ENCODE measurements at places on chromosomes 7 and 10.

- no peak for DNase-seq
Measured at GRCh38 chr10:58212622-58213021, 55.1 kb downstream of the IPMK start.

- DNase-seq: no peak
Measured at GRCh38 chr7:104045183-104045582, 55.7 kb upstream of the RELN start.

DNA sequence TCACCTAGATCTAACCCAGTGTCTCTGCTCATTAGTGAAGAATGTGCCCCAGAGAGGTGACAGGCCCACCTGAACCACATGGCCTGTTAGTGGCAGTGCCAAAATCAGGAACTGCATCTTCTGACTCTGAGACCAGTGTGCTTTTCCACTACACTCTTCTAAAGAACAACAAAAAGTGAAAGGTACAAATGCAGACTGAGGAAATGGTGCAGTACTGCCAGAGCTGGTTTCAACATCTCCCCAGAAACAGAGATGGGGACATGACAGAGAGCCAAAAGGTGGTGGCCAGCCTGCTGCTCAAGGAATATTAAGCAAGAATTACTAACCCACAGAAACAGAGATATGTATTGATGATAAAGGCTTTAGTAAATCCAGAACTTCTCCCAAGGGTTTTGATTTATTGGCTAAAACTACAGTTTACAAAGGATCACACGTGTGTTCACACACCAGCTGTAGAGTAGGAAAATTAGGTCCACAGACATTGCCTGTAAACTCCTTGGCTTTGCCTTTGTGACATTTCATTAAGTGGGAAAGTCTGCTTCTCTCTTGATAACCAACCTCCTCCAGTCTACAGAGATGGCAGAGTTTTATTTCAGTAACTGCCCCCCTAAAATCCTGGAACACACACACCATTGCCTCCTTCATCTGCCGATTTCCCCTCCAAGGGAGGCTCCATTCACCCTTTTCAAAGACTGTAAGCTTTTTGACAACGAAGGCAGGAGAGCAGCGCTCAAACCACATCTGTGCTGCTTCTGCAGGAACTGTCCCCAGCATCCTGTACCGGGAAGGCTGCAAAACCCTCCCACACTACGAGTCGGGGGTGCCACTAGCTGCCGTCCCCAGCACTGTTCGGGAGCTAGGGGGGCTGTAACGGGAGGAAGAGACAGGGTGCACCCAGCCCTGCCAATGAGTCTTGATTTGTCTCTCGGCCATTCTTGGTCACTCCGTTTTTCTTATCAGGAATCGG, 29.8 kb downstream of the GSDME start:
- DNase-seq: no peak

GRCh38 chr7:156768698-156769472, 124.1 kb downstream of the LMBR1 start:
- DNase-seq: no peak

DNA sequence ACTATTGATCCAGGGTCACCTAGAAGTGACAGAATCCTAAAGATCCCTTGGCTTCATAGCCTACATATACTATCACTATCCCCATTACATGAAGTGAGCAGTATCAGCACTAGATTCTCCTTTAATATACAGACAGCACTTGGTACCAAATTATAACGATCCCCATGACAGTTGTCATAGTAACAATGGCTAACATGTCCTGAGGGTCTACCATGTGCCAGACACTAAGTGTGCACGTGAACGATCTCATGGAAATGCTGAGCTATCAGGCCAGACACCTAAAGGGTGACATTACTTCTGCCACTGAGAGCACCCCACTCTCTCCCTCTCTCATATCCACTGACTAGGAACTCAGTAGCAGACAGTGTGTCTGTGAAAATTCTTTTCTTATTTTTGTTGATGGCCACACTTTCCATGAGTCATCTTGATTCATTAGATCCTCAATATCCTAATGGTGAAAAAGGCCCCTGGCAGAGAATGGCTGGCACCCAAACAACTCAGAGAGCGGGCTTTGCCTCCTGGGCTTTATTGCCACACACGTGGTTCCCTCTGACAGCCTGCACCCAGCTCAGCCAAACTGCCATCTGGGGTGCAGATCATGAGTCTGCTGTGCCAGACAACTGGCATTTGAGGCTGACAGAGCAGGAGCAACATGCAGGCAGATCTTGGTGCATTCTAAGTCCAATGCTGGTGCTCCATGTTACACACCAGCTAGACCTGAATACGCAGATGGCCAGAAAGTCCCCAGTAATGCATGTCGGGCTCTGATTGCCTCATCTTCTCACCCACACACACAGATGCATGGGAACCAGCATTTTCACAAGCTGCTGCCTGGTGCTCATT, 176.3 kb downstream of the DGKI start:
- DNase-seq: no peak

- DNase-seq: no peak
Measured at GRCh38 chr7:130891254-130892094, 157.5 kb upstream of the KLF14 start.

- DNase-seq: no peak
Measured at GRCh38 chr10:18473424-18474117, 177.8 kb downstream of the NSUN6 start.

DNA sequence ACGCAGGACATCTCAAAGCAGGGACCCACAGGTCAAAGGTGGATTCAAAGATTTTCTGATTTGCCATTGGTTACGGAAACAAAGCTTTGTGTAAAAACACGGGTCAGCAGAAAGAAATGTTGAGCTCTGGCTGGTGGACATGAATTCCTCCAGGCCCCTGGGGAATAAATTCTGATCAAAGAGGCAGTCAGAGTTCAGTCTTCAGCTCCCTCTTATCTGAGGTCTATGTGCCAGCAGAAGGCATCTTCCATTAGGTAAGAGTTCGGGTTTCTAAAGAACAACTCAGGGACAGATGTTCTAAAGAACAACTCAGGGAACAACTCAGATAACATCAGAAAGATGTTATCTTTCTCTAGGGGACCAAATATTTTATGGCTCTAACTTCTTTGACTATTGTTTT, 64.9 kb upstream of the PALS2 start:
- DNase-seq: no peak

- DNase-seq: no peak
Measured at GRCh38 chr10:27490807-27491206, 13.3 kb upstream of the RAB18 start.

- DNase-seq: no peak
Measured at GRCh38 chr7:132295175-132295574, 281.1 kb downstream of the PLXNA4 start.

DNA sequence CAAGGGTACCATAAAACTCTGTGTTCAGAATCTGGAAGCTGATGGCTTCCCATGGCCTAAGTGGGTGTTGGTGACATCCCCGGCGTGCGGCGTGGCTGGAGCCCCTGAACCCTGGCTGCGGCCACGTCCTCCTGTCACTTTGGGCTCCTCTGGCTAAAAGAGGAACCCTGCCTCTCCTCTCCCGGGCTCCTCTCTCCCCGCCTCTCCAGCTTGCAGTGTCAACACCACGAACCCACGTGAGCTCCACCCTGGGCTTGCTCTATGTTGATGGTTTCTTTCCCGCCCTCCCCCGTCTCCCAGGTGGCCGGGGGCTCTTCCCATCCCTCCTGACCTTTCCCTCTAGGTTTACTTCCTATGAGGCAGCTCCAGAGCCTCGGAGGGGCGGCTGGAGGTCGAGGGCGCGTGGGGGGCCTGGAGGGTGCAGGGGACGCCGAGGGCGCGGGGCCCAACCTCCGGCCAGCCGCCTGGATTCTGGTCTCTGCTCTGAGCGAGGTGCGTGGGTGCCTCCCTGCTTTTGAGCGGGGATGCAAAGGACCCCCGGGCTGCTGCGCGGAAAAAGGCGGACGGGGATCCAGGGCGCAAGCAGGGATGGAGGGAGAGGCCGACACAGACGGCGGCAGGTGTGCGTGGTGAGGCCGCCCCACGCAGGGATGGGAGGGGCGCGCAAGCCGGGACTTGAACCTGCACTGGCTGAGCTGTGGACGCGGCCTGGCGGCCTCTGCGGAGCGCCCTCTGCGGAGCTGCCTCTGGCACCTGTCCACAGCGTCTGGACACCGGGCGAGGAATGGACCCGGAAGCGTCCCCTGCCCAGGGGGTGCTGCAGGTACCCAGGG, 115.5 kb upstream of the DIP2C start:
- DNase-seq: no peak

DNA sequence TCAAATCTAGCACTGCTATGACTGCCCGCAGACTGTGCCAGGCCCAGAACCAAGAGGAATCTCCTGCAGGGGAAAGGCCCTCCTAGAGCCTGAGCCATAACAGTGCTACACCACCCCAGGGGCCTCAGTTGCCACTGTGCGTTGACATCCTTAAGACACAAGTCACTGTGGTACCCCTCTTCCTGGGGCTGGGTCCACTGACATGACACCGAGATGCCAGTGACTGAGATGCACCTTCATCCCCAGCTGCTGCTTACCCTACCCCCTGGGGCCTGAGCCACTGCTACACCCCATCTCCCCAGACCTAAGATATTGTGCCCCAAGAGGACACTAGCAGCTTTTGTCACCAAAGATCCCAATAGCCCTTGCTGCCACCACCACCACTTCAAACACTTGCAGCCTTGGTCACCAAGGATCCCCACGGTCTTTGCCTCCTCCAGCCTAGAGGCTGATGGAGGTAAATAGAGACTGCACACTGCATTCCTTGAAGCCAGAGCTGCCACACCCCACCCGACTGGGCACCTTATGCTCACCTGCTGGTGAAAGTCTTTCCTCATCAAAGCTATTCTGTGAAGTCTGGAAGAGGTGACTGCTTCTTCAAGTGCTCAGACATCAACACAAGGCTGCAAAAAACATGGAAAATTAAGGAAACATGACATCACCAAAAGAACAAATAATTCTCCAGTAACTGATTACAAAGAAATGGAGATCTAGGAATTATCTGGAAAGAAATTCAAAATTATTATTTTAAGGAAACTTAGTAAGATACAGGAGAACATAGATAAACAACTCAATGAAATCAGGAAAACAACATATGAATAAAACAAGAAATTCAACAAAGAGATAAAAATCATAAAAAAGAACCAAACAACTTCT, 40.4 kb upstream of the SHH start:
- DNase-seq: no peak

DNA sequence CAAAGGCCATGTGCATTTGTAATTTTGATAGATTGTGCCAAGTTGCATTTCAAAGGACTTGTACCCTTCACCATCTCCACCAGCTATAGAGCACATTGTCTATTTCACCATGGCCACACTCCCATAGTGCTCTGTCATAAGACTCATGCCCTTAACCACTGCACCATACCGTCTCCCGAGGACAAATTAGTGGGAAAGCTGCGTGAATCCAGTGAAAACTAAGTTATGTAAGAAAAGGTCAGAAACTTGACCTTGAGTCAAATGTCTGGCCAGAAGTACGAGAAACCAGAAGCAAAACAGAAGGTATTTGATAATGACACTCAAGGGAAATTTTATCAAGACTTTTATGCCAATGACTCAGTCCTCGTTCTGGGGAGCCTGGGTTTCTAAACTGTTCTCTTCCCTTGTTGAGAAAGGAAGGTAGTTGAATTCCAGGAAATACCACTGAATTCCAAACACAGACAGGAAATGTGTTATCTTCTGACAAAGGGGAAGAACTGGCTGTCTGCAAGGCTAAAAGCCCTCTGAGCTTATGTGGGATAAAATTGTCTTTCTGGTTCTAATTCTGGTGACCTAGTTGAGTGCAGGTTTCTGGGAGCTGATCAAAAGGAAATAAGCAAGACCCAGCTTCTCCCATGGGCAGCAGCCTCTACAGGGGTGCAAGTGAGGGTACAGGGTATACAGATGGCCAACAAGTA, 49.7 kb downstream of the CDK1 start:
- DNase-seq: no peak

- DNase-seq: peak; percentile 77
Measured at GRCh38 chr7:77416621-77417371, 647 bp upstream of the GSAP start.

GRCh38 chr10:84987039-84987438, 658.6 kb downstream of the CCSER2 start:
- DNase-seq: no peak
